Stimulated activated CD4-positive, alpha-beta T cell treated with anti-CD3 and anti-CD28 coated beads, Interleukin-1b, Interleukin-23, amount 100 ng/mL, for 4 hours (primary cell): ENCODE measurements at places on chromosomes 3 and 15.

- DNase-seq = no peak
Measured at GRCh38 chr3:52086461-52086860, 30.1 kb upstream of the DUSP7 start.

GRCh38 chr3:60980342-60980692 is 270.9 kb downstream of the FHIT start:
- DNase-seq = no peak

DNA sequence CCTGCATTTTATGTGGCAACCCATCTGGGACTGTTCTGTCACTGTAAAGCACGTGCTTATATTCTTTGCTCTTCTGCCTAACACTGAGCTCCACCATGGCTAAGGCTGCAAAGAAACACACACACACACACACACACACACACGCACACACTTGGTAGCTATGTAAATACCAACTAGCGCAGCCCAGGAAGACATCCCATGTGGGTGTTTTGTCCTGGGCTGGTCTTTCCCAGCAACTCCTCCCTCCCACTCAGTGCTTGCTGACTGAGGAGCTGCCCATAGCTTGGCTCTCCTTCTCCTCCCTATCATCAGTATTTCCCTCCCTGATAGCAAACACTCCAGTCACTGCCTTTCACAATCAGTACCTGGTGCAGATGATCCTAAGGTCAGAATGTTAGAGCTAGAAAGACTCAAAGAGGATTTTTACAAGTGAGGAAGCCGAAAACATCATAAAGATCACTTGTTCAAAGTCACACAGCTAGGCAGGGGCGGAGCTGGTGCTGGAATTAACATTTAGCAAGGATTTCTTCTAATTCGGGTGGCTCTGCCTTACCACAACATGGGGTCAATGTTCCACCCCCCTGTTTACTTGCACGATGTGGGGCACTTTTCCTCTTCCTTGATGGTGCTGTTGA is 377.1 kb upstream of the TBL1XR1 start:
- DNase-seq = no peak

DNA sequence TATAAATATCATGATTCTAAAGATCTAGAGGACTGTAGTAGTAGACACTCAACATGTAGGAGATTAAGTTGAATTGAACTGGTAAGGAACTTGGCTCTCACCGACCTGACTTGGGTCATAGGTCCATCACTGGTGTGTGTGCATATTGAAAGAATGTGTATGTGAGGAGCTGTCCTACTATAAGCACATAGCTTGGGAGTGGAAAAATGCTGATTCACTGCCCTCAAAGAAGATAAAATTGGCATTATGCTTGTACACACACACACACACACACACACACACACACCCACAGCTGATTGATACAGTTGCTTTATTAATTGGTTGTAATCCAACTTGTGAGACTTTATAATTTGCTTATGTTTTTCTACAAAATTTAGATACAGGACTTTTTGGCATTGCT is 411.0 kb upstream of the NR2F2 start:
- DNase-seq = no peak

GRCh38 chr15:101184830-101185229 is 67.0 kb downstream of the CHSY1 start:
- DNase-seq = no peak

DNA sequence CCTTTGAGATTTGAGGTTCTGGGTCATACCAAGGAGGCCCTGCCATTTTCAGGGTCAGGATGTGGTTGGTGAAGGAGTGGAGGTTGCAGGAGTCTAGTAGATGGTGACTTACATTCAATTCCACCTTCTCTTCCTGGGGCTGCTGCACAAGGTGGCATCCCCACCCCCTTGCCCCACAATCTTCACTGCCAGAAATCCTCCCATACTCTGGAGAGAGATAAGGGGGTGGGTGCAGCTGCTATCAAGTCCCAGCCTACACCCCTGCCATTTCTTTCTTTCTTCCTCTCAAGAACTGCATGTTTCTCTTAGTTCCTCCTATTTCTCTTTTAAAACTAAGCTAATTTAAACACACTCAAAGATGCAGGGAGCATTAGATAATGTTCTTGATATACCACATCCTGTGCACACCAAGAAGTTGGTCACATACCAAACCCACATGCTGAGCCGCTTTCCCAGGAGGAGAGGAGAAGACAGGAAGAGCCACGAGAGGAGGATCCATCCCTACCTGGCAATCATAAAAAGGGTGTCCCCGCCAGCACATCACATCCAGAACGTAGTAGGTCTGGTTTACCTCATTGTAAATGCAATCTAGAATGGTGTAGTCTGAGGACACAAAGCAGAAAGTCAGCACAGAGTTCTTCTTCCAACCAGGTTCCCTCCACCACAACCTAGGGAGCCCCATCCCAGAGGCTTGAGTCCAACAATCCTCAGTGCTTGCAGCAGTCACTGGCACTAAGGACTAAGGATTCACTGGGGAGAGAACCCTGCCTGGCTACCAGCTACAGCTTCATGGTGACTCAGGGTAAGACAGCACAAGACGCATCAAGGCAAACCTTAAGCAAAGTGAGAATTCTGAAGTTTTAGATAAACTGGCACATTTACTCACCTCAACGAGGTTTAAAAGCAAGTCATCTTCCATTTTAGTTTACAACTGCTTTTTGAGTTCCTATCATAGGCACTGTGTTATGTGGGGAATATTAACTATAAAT is 18.5 kb downstream of the SNUPN start:
- no peak for DNase-seq

DNA sequence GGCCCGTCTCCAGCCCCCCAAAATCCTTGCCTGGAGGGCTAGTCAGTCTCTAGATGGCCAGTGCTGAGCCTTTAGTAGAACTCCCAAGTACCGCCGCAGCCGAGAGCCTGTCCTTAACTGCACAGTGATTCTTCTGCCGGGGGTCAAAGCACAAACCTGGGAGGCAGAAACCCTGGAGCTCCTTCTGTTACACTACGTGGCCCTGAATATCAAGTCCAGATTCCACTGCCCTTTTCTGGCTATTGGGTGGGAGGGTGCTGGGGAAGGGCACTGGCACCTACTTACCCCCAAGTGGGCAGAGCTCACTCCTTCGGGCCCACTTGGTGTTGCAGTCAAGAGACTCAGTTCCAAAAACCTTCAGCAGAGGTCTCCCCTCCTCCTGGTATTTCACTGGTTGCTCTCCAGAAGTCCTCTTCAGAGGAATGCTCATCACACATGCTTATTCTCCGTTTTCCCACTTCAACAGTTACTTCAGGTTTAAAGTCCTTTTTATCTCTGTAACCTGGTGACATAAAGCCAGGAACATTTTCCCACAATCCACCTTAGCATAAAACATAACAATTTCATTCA is 10.8 kb downstream of the PDHB start:
- no peak for DNase-seq

GRCh38 chr3:188772886-188773285 is 398.9 kb upstream of the TPRG1 start:
- DNase-seq = no peak

- DNase-seq = peak; percentile 23
Measured at GRCh38 chr3:8110966-8111798, 390.4 kb upstream of the LMCD1 start.

- DNase-seq = no peak
Measured at GRCh38 chr15:73821181-73821580, 52.2 kb upstream of the TBC1D21 start.

GRCh38 chr3:190528706-190529105 is 14.8 kb downstream of the IL1RAP start:
- no peak for DNase-seq

DNA sequence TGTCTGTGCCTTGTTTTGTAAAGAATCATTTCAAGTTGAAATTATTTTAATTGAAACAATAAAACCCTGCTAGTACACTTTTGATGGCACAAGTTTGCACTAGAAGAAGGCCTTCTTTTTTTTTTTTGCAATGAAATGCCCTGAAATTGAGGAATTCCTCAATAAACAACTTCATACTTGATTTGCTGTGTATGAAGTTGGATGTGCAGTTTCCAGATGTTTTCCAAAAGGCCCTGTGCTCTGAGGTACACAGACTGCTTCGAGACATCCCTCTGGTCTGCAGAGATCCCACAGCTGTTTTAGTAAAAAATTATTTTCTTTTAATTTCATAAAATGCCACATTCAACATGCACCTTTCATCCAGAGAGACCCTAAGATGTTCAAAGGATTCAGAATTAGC is 48.9 kb downstream of the HES1 start:
- no peak for DNase-seq

- DNase-seq = no peak
Measured at GRCh38 chr15:53625260-53625659, 134.2 kb downstream of the WDR72 start.

GRCh38 chr3:2802429-2802828 is 307.7 kb downstream of the IL5RA start:
- no peak for DNase-seq

DNA sequence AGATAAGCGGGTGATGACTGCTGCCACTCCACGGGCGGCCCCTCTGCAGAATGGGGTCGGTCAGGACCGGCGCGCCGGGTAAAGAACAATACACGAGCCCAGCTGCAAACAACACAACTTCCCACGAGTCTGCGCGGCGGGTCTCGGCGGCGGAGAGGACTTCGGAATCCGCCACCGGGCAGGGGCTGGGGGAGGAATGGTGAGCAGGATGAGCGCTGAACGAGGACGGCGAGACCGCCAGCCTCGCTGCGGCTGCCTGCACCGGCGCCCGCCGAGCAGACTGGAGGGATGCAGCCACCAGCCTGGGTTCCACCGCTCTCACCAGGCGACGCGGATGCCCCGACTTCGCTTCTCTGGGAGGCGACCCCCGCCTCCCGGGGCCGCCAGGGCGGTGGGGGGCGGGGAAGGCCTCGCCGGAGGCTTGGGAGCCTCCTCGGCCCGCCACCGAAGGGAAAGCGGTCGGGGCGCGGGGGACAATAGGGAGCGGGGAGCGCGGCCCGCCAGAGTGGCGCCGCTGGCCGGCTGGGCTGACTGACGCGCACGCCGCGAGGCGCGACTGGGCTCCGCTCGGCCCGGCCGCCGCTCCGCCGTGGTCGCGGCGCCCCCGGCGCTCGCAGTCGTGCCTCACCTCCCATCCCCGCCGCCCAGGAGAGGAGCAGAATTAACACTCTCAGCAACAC is 515 bp downstream of the ADAM10 start:
- no peak for DNase-seq

- no peak for DNase-seq
Measured at GRCh38 chr15:62874959-62875625, 167.5 kb upstream of the TPM1 start.

DNA sequence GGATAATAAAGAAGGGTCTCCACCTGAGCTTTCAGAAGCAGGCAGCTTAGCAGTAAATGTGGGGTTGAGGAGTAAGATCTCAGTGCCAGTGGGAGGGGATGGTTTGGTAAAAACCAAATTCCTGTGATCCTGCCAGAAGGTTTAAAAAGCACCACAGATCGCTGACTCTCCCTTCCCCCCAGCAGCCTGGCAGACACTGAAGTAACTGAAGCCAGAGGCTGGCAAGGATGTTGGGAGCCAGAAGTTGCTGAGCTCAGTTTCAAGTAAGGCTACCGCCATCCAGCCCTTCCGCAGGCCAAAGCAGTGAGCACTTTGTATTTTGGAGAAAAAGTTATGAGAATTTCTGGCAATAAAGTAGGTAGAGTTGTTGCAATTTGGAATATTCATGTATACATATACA is 246.4 kb downstream of the ZNF621 start:
- DNase-seq = no peak

GRCh38 chr3:148379763-148380382 is 317.8 kb upstream of the AGTR1 start:
- no peak for DNase-seq

DNA sequence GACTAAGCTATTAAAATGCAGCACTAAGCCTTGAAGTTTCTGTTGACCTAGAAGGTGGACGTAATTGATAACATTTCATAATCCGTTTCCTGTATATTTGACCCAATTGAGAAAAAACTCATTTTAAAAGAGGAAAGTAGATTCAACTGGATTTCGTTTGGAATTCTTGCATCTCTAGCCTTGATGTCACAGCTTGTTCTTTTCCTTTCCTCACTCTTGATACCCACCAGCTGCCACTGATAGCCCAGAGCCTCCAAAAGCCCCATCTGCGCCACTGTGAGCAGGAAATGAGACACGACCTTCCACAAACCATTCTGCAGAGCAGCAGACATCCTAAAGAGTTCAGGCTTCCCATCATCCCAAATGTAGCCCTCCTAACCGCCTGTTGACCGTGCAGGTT is 61.8 kb downstream of the FOXB1 start:
- DNase-seq = no peak

DNA sequence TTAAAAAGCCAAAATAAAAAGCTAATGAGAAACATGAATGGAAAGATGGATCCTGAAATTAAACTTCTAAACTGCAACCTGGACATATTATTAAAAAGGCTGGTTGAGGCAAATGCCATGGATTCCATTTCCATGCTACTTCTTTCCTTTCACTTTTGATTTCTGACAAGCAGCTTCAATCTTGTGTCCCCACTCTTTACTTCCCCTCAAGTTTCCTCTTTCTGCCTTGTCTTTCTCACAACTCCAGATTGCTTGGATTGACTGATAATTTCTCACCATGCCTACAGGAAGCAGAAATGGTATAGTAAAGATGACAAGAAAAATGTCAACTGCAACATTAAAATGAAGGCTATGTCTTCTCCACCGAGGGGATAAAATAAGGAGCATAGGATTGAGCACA is 1136.7 kb downstream of the TUSC7 start:
- DNase-seq = no peak

DNA sequence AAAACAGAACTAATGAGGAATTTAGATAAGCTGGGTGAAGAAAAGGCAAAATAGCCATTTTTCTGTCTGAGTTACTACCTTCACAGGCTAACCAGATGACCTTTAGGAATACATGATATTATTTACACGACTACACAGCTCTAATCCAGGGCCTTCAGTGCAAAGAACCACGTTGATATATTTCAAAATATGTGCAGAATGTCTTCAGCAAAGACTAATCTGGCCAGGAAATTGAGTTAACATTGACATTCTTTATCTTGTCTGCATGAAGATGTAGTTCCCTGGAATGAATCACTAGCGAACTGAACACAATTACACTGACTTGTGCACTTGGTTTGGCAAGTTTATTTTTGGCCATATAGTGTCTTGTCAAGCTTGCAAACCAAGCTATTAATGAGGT is 41.5 kb downstream of the PDHB start:
- no peak for DNase-seq

DNA sequence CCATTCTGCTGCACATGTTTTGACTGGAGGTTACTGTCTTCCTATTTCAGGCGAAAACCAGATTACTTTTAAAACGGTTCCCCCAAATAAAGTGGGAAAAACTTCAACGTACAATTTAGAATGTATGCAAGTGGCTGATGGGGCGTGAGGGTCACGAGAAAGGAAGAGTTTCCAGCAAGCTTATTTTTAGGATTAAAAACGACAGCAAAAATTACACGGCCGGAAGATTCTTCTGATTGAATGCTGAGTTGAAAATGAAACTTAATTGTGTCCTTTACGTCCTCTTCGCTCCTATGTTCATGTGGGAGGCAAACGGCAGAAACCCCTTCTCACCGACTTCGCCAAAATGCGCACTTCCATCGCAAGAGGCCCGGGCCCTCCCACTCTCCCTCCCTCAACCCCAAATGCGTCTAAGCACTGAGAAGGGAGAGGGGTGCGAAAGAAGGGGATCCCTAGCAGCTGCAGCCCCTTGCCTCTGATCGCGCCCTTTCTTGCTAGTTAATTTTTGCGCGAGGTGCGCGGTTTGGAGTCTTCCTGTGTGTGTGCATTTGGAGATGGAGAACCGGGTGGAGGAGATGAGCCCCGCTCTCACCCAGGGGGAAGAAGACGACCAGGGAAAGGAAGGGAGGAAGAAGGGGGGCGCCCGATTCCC is 656 bp downstream of the CD47 start:
- DNase-seq = peak; percentile 45

- DNase-seq = no peak
Measured at GRCh38 chr3:140219291-140219690, 284.3 kb downstream of the CLSTN2 start.

GRCh38 chr3:115470254-115470653 is 153.1 kb upstream of the GAP43 start:
- no peak for DNase-seq

GRCh38 chr3:32428092-32429068 is 36.7 kb downstream of the CMTM7 start:
- DNase-seq = no peak
